Effector memory CD4-positive, alpha-beta T cell (primary cell): ENCODE measurements at places on chromosomes 2 and 18.

DNA sequence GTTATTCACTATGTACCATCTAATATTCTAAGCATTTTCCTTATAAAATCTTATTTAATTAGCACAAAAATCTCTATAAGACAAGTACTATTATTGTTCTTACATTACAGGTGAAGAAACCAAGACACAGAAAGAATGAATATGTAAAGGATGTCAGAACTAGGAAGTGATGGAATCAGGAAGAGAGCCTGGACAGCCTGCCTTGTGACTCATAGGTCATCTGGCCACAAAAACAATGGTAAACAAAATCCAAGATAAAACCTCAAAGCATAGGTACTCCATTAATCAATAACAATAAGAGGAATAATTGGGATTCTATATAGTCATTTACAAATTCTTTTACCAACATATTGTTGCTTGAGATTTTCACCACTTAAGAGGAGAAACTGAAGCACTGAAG lies 505.4 kb upstream of the PIK3C3 start:
- H3K27me3 ChIP-seq = no peaks in the 10 kb centered on the region
- no peak for DNase-seq
- H3K36me3 ChIP-seq = no peaks in the 10 kb centered on the region
- H3K4me1 ChIP-seq = no peaks in the 10 kb centered on the region

GRCh38 chr18:61085761-61086160 lies 247.5 kb upstream of the CDH20 start:
- no peaks in the 10 kb centered on the region for H3K27me3 ChIP-seq
- no peaks in the 10 kb centered on the region for H3K36me3 ChIP-seq
- H3K27ac ChIP-seq = no peak overlapping the region
- H3K4me3 ChIP-seq = no peak overlapping the region

DNA sequence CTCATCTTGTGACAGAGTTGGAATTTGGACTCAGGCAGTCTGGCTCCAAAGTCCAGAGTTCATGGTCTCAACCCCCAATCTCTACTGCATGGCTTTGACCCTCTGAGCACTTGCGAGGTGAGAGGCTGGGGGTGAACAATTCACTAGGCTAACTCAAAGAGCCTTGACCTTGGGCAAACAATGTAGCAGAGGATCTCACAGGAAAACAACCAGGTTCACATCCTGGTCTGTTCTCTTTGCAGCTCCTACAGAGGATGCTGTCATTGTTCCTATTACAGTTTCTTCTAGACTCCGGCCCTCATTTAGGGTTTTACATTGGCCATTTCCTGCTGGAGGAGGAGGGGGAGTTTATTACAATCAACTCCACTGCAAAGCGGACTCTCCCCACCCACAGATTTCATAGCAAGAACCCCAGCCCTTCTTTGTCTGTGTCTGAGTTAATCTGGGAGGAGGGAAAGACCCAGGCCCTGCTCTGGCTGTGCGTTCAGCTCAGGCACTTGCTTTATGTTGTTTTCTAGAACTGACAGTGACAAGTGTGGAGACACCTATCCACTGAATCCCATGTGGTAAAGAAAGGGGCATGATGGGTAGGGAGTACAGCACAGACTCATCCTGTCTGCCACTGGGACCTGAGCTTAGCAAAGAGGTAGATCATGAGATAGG lies 101.6 kb downstream of the LBH start:
- no peaks in the 10 kb centered on the region for H3K27me3 ChIP-seq
- peaks cover 55% of the 10 kb centered on the region for H3K4me1 ChIP-seq
- no peaks in the 10 kb centered on the region for H3K36me3 ChIP-seq
- H3K27ac ChIP-seq = peak overlapping the region; percentile 35
- no peak overlapping the region for H3K4me3 ChIP-seq
- no peak for DNase-seq

DNA sequence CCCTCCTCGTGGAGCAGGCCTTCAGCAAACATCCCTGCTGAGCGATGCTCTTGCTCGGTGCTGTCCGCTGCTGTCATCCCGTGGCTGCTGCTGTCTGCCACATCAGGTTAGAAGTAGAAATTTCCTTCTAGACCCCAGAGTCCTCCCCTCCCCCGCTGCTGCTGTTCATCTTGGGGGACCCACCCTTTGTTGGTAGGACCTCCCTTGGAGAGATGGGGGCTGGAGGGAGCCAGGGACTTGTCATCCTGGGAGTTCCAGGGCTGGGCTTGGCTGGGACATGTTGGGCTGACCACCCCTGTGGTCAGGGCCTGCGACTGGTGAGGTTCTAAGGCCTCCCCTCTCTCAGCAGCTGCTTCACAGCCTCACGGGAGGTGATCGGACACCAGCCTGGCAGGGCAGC lies 122.4 kb downstream of the PRKCE start:
- no peaks in the 10 kb centered on the region for H3K36me3 ChIP-seq
- no peak overlapping the region for H3K27ac ChIP-seq

GRCh38 chr2:100178085-100178788 lies 35.8 kb upstream of the AFF3 start:
- no peaks in the 10 kb centered on the region for H3K27me3 ChIP-seq
- H3K36me3 ChIP-seq = no peaks in the 10 kb centered on the region
- peak; percentile 15 for DNase-seq
- no peak overlapping the region for H3K27ac ChIP-seq
- no peaks in the 10 kb centered on the region for H3K4me1 ChIP-seq
- H3K4me3 ChIP-seq = no peak overlapping the region

GRCh38 chr2:169526451-169526850 lies 16.9 kb downstream of the KLHL41 start:
- peaks cover 5% of the 10 kb centered on the region for H3K36me3 ChIP-seq
- H3K27me3 ChIP-seq = no peaks in the 10 kb centered on the region
- H3K27ac ChIP-seq = no peak overlapping the region

DNA sequence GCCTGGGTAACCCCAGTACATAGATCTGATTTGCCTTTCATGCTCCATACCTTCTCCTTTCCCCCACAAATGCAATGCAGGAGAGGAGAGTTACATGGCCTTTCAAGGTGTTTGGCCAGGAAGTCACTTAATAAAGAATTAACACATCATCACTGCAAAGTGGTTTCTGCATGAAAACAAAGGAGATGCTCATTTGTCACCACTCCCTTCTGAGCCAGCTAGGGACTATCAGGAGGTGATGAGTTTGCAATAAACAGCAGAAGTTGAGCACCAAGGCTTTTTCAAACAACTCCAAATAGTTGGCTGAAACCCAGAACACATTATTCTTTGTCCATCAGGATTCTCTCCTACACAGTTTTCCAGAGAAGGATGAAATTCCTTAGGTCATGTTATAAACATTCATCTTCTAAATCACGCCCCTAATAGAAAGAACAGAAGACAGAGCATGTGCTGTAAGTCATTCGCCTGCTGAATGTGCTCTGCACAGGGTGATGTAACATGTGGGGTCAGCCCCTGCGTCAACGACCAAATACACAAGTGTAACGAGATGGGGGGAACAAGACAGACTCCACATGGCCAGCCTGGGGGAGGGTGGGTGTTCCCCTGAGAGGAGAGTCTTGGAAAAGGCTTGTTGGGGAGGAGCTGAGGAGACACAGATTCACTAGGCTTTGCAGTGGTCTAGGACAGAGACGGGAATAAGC lies 87.3 kb upstream of the RMDN2 start:
- no peak overlapping the region for H3K4me3 ChIP-seq
- H3K4me1 ChIP-seq = no peaks in the 10 kb centered on the region
- no peaks in the 10 kb centered on the region for H3K27me3 ChIP-seq
- H3K36me3 ChIP-seq = no peaks in the 10 kb centered on the region
- no peak overlapping the region for H3K27ac ChIP-seq
